Pulmonary artery endothelial cell (primary cell): ENCODE measurements at places on chromosomes 13 and 19.
A peak's percentile ranks its signal among the peaks of the same experiment; 100 is the strongest.

GRCh38 chr19:57103573-57104277, 16.1 kb upstream of the USP29 start:
- peak; percentile 5 for DNase-seq

GRCh38 chr13:95557013-95557412, 4.5 kb downstream of the CLDN10 start:
- DNase-seq, result no peak

DNA sequence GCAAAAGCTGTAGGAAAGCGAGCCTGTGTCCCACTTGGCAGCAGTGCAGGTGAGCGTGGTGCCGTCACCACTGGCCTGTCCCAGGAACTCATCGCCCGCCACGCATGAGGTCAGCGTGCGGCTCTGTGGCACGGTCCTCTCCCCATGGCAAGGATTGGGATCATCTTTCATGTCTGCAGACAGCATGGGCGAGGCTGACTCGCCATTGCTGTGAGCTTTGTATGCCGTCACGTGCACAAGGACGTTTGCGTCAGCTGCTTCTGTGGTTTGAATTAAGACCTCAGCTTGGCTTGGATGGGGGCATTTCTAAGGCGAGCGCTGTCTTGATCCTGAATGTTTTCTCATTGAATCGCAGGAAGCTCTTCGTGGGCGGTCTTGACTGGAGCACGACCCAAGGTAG, 9.8 kb downstream of the DAZAP1 start:
- DNase-seq, result no peak

DNA sequence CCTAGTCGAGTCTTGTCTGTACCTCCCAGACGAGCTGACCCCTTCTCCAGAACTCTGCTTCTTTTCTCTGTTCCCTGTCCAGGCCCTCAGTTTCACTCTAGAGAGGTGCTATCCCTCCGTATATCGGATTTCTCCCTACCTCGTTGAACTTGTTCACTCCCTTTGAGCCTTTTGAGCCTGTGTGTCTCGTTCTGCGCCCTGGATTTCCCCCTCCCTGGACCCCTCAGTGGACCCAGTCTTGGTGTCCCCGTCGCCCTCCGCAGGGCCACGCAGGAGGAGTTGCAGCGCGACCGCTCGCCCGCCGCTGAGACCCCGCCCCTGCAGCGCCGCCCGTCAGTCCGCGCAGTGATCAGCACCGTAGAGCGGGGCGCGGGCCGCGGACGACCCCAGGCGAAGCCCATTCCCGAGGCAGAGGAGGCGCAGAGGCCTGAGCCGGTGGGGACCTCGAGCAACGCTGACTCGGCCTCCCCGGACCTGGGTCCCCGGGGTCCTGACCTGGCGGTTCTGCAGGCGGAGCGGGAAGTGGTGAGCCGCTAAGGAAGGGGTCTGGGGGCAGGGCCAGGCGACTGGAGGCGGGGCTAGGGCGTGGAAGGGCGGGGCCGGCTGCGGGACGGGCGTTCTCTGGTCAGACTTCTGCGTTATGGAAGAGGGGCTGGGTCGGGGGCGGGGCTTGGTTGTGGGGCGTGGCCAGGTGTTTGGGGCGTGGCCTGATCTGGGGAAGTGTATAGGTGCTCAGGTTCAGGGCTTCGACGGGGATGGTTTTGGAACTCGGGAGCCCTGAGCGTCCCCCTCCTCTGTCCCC, 5.5 kb downstream of the EPS8L1 start:
- no peak for DNase-seq

DNA sequence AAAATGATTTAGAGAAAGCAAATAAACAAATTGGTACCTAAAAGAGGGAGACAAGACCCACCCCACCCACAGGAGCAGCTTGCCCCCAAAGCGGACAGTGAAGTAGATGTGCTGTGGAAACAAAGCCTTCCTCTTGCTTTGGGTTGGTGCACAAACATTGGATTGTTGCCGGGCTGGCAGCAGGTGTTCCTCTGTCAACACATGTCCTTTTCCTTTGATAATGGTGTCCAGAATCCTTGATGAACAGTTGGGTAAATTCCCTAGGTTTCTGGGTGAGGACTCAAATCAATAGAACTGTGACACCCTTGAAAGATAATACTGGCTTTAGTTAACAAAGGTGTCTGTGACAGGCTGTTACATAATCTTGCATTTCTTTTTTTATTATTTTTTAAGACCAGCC, 311.8 kb downstream of the SPRY2 start:
- DNase-seq, result no peak

DNA sequence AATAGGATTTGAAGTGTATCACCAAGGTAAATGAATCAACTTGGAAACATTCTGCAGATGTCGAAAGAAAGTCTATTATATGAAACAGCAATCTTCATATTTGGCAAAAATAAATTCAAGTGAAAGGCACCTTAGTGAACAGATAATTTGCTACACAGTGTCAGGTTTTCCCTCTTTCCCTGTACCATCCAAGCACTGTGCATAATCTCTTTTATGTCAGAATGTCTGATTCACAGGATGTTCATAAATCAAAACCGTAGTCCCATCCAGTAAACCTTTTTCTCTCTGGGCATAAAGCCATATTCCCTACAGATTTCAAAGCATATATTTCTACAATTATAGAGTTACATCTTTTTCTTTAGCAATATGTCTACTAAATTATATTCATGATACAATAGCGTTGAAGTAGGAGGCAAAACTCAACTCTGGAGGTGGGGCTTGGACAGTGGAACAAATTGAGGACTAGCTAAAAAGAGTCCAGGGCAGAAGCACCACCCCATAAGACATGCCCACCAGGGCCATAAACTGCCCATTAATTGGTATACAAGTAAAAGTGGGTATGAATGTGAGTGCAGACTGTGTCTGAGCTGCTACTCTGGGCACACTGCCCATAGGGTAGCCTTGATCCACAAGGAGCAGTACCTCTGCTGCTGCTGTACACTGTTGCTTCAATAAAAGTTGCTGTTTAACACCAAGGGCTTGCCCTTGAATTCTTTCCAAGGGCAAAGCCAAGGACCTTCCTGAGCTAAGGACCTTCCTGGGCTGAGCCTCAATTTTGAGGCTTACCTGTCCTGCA, 72.1 kb upstream of the MYCBP2 start:
- no peak for DNase-seq

DNA sequence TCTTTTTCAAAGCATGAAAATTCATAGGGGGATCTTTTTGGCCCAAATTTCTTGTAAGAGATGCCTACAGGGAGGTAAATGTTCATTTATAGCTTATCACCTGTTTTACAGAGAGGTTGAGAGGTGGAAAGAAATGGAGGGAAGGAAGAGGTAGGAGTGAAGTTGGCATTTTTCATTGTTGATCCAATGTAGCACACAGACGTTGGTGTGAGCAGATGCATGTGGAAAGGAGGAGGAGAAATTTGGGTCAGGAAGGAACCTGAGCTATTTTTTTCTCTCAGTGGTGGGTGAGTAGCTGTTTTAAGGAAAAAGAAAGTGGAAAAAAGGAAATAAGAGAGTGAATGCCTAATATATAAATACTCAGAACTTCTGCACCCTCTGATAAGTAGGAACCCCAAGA, 9.9 kb upstream of the SMIM17 start:
- DNase-seq, result no peak
